ENCODE measurements at places on chromosomes 16 and 17. TPM values are rescaled to one million over a fixed set of nuclear protein-coding genes. Genes with fewer than 3 reads are reported as not detected.

Gene KRTAP16-1
- not detected for total RNA-seq

Gene FOXL1
- total RNA-seq = 0.26 TPM

Gene KCNAB3
- total RNA-seq = 1.3 TPM

Gene C17orf78
- total RNA-seq = not detected

Gene HOXB8
- 2.3 TPM for total RNA-seq

Measured in mesenteric fat pad (tissue), 1 donor.